ENCODE measurements at places on chromosomes 13 and 19.

DNA sequence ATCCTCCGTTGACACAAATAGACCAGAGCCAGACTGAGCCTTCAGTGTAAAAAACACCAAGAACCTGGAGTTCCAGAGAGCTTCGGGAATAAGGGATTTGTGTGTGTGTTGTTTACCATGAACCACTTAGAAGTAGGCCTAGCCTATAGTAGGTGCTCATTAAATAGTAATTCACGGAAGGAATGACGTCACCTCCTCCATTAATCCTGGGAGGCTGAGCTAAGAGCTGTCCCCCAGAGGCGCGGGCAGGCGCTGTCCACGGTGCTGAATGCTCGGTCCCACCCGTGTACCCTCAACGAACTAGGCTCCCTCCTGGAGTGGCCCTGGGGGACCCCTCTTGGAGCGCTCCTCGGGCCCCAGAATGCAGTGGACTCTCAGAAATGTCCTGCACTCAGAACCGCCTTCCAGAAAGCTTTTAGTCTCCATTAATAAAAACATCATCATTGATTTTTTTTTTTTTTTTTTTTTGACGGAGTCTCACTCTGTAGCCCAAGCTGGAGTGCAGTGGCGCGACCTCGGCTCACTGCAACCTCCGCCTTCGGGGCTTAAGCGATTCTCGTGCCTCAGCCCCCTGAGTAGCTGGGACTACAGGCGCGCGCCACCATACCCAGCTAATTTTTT, 6.5 kb downstream of the UNC13A start:
- no peak for DNase-seq

- no peak for DNase-seq
Observed at GRCh38 chr13:91459485-91459884, 61.1 kb downstream of the GPC5 start.

GRCh38 chr19:45446295-45446694, 21.5 kb upstream of the FOSB start:
- DNase-seq = no peak

- DNase-seq = no peak
Observed at GRCh38 chr13:111153977-111154332, 38.8 kb downstream of the ARHGEF7 start.

GRCh38 chr19:13042443-13043130, 47.3 kb downstream of the NFIX start:
- DNase-seq = no peak

DNA sequence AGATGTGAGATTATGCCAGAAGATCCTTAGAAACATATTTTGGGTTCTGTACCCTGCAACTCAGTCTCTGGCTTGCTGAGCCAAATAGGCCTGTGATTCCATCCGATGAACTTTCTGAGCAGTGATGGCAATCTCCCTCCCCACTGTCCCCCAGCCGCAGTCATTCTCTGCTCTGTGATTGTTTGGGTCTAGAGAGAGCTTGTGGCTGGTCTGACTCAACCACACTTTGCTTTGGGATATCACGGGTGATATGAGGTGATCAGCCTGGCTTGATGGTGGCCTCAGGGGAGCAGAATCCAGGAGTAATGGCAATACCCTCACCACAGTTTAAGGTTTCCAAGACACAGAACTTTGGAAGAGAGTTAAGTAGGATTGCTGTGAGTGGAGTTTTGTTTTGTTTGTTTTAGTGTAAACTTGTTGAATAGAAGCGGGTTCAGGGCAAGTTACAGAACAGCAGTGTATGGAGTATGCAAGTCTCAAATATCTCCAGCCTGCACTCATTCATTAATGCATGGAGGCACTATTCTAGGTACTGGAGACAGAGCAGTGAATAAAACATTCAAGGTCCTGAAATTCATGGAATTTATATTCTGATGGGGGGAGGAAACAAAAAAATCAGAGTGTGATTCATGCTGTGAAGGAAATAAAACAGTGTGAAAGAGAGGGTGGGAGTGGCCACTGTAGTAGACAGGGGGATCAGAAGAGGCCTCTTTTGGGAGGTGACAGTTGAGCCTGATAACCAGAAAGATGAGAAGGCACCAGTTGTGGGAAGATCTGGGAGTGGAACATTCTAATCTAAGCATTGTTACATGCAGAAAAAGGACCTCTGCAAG, 5.3 kb downstream of the SAMD4B start:
- DNase-seq = no peak

DNA sequence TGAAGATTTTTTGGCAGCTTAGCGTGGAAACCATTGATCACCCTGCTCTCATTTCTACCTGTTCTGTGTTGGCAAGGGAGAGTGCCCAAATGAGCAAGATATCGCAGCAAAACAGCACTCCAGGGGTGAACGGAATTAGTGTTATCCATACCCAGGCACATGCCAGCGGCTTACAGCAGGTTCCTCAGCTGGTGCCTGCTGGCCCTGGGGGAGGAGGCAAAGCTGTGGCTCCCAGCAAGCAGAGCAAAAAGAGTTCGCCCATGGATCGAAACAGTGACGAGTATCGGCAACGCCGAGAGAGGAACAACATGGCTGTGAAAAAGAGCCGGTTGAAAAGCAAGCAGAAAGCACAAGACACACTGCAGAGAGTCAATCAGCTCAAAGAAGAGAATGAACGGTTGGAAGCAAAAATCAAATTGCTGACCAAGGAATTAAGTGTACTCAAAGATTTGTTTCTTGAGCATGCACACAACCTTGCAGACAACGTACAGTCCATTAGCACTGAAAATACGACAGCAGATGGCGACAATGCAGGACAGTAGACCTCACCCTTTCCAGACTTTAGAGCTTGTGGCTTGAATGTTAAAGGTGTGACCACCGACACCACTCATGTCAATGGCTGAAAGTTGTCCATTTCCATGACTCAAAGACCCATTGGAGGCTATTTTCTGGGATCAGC, 5.8 kb downstream of the CEBPG start:
- DNase-seq = no peak

- no peak for DNase-seq
Observed at GRCh38 chr19:4456476-4456842, 1.1 kb downstream of the UBXN6 start.

DNA sequence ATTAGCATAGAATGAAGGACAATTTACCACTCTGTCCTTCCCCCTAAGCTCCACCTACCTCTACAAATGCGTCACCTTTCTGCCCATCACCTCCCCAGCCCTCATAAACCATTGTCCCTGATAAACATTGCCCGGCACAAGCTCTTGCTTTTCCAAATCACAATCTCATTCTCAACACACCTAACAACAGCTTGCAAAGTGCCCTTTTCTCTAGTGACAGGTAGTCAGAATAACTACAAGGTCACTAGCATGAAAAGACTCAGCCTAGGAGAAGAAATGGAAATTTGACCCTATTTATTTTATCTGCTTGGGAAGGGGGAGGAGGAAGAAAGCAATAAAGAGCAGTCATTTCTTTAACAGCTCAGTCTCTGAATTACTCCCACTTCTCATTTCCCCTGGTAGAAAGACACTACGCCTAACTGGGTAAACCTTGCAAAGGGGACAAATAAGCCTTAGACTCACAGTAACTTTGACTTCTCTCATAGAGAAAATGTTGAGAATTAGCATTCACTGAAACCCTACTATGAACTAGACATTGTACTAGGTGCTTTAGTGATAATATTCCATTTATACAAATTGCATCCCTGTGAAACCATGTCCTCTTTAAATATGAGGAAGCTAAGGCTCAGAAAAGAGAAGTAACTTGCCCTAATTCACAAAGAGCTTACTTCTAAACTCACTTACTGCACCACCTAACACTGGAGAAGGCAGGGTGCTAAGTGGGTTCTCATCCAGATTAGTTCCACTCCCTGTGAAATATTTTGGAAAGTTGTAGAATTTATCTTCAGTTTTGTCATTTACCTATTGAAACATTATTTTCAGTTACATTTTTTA, 116.2 kb upstream of the FNDC3A start:
- no peak for DNase-seq

- no peak for DNase-seq
Observed at GRCh38 chr13:24888291-24888931, 124.4 kb downstream of the RNF17 start.

DNA sequence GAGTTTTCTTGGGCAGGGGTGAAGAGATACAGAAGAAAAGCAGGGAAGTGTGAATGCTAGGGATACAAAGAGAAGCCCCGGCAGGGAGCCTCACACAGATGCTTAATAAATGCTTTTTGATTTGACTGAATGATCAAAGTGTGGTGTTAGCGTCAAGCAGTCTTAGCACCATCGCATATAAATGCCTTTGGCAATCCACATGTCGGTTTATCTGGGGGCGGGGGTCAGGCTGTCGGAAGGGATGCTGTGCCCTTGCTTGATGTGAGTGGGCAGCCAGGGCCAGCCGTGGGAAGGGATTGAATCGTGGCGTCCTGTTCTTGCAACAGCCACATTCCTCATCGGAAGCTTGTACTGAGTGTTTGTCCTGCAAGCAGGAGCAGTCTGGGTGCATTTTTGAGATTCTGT, 173.1 kb downstream of the LACC1 start:
- DNase-seq = no peak

DNA sequence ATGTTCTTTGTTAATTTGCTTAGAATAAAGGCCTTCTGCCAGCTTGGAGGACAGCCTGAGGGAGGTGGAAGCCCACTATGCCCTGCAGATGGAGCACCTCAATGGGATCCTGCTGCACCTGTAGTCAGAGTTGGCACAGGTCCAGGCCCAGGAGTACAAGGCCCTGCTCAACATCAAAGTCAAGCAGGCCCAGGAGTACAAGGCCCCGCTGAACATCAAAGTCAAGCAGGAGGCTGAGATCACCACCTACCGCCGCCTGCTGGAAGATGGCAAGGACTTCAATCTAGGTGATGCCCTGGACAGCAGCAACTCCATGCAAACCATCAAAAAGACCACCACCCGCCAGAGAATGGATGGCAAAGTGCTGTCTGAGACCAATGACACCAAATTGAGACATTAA, 41.7 kb downstream of the ZNF85 start:
- DNase-seq = no peak

DNA sequence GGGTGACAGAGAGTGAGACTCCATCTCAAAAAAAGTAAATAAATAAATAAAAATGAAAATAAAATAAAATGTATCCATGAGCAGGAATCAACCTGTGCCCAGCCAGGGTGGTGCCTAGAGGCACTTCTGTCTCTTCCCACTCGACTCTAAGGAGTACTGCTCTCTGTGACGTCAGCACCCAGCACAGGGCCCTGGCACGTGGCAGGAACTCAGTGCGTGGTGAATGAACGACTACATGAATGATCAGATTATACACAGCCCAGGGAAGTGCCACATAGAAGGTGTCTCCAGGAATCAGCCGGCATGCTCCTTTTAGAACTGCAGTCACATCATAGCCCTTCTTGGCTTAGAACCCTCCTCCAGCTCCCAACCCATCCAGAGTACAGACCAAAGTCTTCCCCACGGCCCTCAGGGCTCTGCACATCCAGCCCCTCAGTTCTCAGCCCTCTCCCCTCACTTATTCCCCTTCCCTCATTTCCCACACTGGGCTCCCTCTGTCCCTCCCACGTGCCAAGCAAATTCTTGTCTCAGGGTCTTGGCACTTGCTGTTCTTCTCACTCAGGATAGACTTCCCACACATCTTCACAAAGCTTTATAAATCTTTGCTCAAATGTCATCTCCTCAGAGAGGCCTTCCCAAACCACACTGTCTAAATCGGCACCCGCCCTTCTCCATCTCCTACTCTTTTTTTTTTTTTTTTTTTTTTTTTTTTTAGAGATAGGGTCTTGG, 4.2 kb downstream of the CLIP3 start:
- DNase-seq = no peak

- no peak for DNase-seq
Observed at GRCh38 chr13:83884141-83884540, 1.9 kb upstream of the SLITRK1 start.

- DNase-seq = no peak
Observed at GRCh38 chr13:32272021-32272683, 43.0 kb downstream of the ZAR1L start.

GRCh38 chr19:11486661-11487503, 6.0 kb upstream of the ELAVL3 start:
- DNase-seq = no peak

- no peak for DNase-seq
Observed at GRCh38 chr19:22422211-22422610, at the start of gene ZNF98. TSS of gene ZNF98 (minus strand) at chr19:22422346. CDS start at chr19:22422224, 122 bp downstream.

GRCh38 chr13:54787754-54788153, 1759.1 kb downstream of the OLFM4 start:
- no peak for DNase-seq

- DNase-seq = no peak
Observed at GRCh38 chr13:50400035-50400726, 384.9 kb downstream of the KCNRG start.

GRCh38 chr19:50300814-50301606, 28.2 kb downstream of the KCNC3 start:
- no peak for DNase-seq

DNA sequence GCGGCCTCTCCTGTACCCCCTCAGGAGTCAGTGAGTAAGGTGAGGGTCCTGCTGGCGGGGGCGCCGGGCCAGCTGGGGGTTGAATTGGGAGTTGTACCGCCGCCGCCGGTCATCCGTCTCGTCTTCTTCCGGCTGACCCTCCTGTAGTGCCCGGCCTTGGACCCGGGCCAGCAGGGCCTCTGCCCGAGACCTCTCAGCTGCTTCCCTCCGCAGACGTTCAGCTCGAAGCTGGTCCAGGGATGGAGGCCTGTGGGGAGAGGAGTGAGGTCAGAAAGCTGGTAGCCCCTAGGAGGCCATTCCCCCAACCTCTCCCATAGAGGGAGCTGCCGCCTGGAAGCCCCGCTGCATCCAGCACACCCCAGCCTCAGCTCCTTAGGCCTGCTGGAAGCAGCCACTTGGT, 3.8 kb downstream of the LENG1 start:
- no peak for DNase-seq

GRCh38 chr13:20782116-20782708, 8.5 kb upstream of the EEF1AKMT1 start:
- DNase-seq = no peak

GRCh38 chr19:12986726-12987125, 8.5 kb upstream of the NFIX start:
- no peak for DNase-seq

DNA sequence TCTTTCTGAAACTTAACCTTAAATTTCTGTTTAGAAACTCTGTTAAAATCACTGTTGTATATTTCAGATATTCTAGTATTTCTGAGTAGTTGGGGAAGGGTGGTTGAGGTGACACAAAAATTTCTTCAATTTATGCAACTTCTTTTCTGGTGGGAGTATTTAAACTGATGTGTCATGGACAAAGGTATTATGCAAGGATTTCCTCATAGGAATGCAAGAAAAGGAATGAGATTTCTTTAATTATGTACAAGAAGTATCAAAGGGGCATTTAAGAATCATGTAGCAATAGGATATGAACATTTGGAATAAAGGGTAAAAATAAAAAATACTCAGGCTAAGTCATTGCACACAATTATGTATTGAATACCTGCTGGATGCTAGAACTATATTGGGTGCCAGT, 575.8 kb upstream of the KLF12 start:
- no peak for DNase-seq

DNA sequence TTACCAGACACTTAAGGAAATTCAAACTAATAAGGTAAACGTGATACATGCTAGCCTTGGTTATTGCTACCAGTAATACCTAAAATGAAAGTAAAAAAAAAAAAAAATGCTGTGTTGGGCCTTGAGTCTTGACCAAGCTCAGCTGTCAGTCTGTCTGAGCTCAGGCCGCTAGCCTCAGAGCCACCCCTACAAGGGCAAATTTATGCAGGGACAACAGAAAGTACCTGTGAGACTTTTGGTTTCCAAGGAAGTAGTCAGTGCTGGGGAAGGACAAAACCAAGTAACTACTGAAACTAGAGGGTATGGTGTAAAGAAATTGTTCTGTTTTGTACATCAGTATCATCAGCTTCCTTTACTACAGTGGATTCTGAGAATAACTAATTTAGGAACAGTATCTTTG, 134.3 kb upstream of the SLITRK5 start:
- no peak for DNase-seq

Data from stimulated activated CD8-positive, alpha-beta memory T cell treated with anti-CD3 and anti-CD28 coated beads, Interleukin-4, amount 100 ng/mL, for 1 hour (primary cell).